Activated naive CD4-positive, alpha-beta T cell (primary cell): ENCODE measurements at places on chromosomes 6 and 20.

- DNase-seq, result peak; percentile 21
These were observed 40.6 kb downstream of the SH3BGRL2 start for GRCh38 chr6:79671600-79672266.

DNA sequence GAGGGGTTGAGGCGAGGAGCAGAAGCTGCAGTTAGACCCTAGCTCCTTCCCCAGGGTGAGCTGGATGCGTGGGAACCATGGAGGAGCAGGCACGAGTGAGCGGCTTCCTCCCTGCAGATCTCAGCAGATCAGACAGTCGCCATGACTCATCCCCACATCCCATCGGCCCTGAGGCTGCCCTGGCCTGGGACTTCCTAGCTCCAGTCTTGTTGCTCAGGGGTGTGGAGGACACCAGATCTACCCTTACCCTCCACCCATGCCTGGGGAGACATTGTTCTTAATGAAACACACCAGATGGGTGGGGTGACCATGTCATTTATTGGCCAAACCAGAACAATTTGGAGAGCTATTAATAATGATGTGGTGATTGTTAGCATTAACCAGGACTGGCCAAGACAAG, 36.3 kb upstream of the TGM2 start:
- no peak for DNase-seq

DNA sequence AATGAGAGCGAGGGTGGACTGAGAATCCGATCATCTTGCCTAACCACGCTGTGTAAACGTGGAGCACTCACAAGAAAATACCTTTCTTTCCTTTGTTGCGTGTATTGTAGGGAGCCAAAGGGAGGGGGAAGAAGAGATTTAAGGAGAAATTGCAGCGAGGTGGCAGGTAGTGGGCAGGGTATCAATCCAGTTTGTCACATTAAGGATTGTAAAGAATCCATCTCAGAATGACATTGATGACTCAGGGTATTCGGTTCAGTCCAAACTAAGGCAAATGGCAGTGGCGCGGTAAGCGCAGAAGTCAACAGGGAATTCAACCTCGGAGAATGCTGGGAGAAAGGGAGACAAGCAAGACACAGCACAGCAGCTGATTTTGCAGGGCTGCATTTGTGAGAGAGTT, 146.2 kb downstream of the ID4 start:
- no peak for DNase-seq

GRCh38 chr6:167720456-167721285, 106.0 kb upstream of the AFDN start:
- DNase-seq, result no peak

DNA sequence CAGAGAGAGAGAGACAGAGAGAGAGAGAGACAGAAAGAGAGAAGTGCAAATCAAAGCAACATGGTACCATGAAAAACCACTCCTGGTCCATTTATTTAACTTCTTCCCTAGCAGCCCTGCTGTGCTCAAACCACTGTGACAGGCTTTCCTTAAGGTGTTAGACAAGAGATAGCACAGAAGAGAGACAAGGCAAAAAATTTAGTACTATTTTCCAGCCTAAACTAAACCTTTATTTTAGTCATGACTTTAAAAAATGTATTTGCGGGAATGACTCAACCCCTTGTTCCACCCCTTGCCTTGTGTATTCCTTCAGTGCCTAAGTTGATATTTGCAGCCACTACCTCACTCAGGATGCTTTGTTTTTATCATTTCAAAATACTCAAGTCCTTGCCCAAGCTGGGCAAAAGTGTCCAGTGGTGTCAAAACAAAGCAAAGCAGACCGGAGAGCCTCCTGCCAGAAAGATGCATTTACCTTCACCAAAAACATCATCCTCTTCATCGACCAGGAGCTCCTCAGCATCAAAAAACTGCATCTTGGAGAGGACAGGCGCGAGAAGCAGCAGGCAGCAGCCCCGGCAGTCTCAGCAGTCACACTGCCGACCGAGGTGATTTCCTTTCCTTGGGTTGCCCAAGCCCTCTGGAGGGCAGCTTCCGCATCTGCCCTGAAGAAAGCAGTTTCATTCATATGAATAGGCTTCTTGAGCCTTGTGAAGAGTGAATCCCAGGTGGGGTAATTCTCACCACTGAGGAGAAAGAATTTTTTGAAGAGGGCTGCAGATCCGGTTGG, at the start of gene RIPOR2:
TSS of gene RIPOR2 (minus strand) at position 595 of the 787 bp plus-strand sequence. CDS start at position 533, 62 bp downstream.
- no peak for DNase-seq

DNA sequence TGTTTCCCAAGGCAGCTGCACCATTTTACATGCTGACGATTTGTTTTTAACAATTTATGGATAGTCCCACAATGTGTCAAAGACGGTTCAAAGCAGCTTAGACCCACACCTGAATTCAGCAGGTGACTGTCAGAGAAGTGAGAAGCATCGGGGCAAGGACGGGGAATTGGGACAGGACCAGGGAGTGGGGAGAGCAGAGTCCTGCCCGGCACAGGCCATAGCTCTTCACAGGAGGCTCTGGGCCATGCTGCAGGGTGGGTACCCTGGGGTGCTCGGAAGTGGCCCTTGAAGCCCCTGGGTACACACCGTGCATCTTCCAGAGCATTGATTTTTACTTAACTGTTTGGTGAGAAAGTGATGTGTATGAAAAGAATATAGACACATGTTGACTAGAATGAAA, 33.2 kb upstream of the PHACTR3 start:
- no peak for DNase-seq

- no peak for DNase-seq
These were observed 511.4 kb downstream of the DHX35 start for GRCh38 chr20:39473536-39473935.

GRCh38 chr20:40579701-40580100, 109.3 kb downstream of the MAFB start:
- no peak for DNase-seq

- no peak for DNase-seq
These were observed 1.5 kb downstream of the TNFRSF21 start for GRCh38 chr6:47308198-47308517.
